ENCODE measurements at places on chromosomes 16 and 17. TPM values are rescaled to one million over a fixed set of nuclear protein-coding genes. Genes with fewer than 3 reads are reported as not detected.

- H3K36me3 ChIP-seq = no peaks in the 10 kb centered on the region
- H3K27ac ChIP-seq = no peak overlapping the region
- peaks cover 2% of the 10 kb centered on the region for H3K27me3 ChIP-seq
- no peak overlapping the region for H3K4me3 ChIP-seq
- DNase-seq = no peak
These were observed 11.1 kb downstream of the TNS4 start for GRCh38 chr17:40490289-40490853.

- no peaks in the 10 kb centered on the region for H3K36me3 ChIP-seq
- H3K27ac ChIP-seq = no peak overlapping the region
- H3K27me3 ChIP-seq = peaks cover 2% of the 10 kb centered on the region
- DNase-seq = no peak
- no peaks in the 10 kb centered on the region for H3K4me1 ChIP-seq
These were observed 14.0 kb downstream of the CARD14 start for GRCh38 chr17:80183581-80184422.

DNA sequence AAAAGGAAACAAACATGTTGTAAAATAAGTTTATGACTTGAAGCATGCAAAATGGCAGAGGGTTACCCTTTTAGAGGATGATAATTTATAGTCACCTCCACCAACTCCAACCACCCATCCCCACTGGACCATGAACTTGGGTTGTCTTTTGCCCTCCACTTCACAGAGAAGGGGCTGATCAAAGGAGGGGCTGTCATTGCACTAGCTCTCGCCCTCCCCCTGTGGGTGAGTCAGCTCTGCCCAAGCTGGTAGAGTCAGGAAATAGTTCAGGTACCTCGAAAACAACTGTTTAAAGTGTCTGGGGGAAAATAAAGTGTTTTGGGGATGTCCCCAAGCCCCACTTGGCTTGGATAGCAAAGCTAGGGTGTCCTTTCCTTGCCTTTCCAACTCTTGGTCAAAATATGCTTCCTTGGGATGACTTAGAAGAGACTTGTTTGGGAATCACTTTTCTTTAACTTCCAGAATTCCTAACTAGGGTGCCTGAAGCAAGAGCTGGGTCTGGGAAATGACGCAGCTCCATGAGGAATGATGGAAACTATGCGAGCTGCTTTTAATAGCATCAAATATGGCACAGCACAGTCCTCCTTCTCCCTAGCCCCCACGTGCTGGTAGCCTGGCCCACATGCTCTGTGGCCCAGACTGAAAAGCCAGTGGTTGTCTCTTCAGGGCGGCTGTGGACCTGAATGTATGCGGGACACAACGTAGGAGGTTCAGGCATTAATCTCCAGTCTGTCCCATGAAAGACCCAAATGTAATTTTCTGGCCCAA lies 40.7 kb downstream of the TBX4 start:
- no peaks in the 10 kb centered on the region for H3K4me1 ChIP-seq
- DNase-seq = no peak
- no peak overlapping the region for H3K27ac ChIP-seq
- H3K4me3 ChIP-seq = no peak overlapping the region
- H3K36me3 ChIP-seq = no peaks in the 10 kb centered on the region
- peaks cover 3% of the 10 kb centered on the region for H3K27me3 ChIP-seq

DNA sequence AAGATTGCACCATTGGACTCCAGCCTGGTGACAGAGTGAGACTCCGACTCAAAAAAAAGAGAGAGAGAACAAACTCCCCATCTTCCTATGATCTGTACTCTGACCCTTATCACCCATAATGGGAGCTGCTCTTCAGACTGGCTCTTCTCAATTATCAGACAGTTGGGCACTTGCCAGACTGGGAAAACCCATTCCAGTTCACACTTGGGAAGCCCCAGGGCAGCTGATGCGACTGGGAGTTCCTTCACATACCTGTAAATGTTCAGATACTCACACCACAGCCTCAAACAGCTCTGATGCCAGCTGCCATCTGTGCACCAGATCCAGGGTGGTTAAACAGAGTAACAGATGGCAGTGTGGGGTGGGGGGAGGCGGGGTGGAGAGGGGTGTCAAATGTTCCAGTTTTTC lies 23.8 kb upstream of the TMEM101 start:
- H3K27me3 ChIP-seq = no peaks in the 10 kb centered on the region
- no peak for DNase-seq
- no peak overlapping the region for H3K27ac ChIP-seq

GRCh38 chr16:56263711-56264608 lies 72.7 kb downstream of the GNAO1 start:
- H3K4me1 ChIP-seq = no peaks in the 10 kb centered on the region
- no peak for DNase-seq
- peaks cover 5% of the 10 kb centered on the region for H3K27me3 ChIP-seq
- H3K4me3 ChIP-seq = no peak overlapping the region
- H3K36me3 ChIP-seq = no peaks in the 10 kb centered on the region

GRCh38 chr16:52553322-52553721 lies 6.4 kb upstream of the TOX3 start:
- no peaks in the 10 kb centered on the region for H3K4me1 ChIP-seq
- H3K36me3 ChIP-seq = no peaks in the 10 kb centered on the region
- H3K4me3 ChIP-seq = no peak overlapping the region
- no peaks in the 10 kb centered on the region for H3K27me3 ChIP-seq

DNA sequence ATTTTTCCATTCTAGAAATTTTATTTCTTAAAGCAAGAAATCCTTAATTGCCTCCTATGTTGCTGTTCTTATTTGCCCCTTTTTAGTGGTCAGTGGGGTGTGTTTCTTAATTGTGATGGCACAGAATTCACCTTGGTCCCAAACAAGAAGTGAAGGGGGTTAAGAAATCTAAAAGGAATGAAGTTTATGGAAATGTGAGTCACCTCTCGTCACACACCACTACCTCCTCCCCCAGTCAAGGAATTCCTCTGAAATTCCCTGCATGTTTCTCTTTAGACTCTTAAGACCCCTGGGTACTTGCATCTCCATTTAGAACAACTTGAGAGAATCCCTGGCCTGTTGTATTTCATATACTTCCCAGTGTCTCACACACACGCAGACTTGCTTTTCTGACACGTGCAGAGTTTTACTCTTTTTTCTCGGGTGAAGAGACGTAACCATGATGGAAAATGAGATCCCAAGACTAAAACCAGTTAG lies 247.4 kb downstream of the PRKCA start:
- H3K4me1 ChIP-seq = no peaks in the 10 kb centered on the region
- H3K36me3 ChIP-seq = no peaks in the 10 kb centered on the region
- H3K27ac ChIP-seq = no peak overlapping the region
- H3K27me3 ChIP-seq = no peaks in the 10 kb centered on the region

DNA sequence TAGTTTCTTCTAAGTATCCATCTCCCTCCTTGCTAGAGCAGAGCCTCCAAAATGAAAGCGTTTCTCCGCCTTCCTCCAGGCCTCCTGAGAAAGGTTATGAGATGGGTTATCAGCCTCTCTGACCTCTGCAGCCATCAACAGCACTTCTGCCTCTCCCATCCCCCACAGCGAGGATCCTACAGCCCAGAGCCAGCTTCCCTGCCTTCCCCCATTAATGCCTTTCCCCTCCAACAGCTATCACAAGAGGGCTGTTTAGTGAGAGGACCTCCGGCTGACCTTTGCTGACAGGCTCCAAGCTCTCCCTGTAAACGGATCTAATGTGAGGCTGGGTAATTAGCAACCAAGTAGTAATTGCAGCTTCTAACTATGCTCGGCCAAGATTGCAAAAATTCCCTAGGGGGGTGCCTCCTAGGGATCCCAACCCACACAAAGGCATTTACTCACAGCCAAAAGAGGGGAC lies 55.8 kb downstream of the ZFHX3 start:
- no peak overlapping the region for H3K27ac ChIP-seq
- H3K27me3 ChIP-seq = no peaks in the 10 kb centered on the region
- DNase-seq = no peak
- H3K4me3 ChIP-seq = no peak overlapping the region

DNA sequence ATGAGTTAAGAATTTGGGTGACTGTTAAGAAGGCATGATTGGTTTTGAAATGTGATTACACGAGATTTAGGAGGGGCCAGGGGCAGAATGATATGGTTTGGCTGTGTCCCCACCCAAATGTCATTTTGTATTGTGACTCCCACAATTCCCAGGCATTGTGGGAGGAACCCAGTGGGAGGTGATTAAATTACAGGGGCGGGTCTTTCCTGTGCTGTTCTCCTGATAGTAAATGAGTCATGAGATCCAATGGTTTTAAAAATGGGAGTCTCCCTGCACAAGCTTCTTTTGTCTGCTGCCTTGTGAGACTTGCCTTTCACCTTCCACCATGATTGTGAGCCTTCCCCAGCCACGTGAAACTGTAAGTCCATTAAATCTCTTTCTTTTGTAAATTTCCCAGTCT lies 34.6 kb downstream of the TMEM100 start:
- no peak for DNase-seq
- no peak overlapping the region for H3K27ac ChIP-seq
- H3K4me3 ChIP-seq = no peak overlapping the region
- no peaks in the 10 kb centered on the region for H3K27me3 ChIP-seq

DNA sequence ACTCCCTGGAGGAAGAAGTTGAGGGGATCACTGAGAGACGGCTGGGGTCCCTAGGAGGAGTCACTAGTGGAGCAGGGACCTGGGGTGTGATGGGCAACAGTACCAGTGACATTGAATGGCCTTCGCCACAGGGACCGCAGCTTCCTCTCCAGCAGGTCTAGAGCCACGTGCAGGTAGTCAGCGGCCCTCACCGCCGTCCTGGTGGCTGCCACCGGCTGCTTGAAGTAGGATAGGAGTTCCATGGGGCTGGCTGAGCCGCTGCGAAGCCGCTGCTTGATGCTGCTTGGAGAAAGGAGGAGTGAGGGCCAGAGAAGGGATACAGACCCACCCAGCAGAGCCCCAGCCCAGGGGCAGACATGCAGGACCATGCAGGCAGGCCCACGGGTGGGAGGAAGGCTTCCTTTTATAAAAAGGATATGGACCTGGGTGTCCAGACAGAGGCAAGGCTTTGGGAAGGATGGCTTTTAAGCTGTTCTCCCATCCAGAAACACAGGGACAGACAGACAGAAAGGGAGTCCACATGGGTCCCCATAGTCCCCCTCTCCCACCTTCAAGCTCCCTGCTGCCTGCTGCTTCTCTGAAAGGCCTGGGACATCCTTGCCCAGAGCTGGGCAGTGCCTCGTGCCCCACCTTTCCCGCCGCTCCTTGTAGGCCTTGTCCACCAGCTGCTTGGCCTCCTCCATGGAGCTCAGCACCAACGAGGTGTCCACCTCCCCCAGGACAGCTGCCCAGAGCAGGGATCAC lies 827 bp downstream of the MPO start:
- no peaks in the 10 kb centered on the region for H3K27me3 ChIP-seq
- H3K27ac ChIP-seq = no peak overlapping the region
- no peaks in the 10 kb centered on the region for H3K4me1 ChIP-seq

GRCh38 chr17:27323538-27324215 lies 29.8 kb downstream of the WSB1 start:
- no peaks in the 10 kb centered on the region for H3K4me1 ChIP-seq
- H3K27me3 ChIP-seq = no peaks in the 10 kb centered on the region
- no peak overlapping the region for H3K4me3 ChIP-seq
- H3K36me3 ChIP-seq = 0 out of 2 replicates have a peak, but pooled peaks cover 3% of the 10 kb centered on the region
- DNase-seq = no peak

DNA sequence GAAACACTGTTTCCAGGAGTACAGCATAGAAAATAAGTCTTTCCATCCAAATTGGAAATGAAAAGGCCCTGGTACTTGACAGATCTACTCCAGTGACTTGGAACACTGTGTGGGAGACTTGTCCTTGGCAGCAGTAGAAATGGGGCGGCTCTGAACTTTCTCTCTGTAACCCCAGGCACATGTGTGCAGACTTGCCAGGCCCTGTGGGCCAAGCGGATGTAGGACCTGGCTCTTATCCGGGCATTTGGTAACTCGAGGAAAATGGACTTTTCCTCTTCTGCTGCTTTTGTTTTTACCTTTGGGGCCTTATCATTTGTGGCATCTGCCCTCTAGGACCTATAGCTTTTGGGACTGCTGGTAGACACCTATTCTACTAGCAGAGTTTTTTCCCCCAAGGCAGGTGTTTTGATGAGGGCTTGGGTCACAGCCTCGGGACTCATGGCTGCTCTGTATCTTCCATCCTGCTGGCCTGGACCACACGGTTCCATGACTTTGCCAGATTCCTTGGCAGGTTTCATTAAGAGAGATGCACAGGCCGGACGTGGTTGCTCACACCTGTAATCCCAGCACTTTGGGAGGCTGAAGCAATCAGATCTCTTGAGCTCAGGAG lies 43.5 kb downstream of the SMPD3 start:
- no peaks in the 10 kb centered on the region for H3K4me1 ChIP-seq
- DNase-seq = no peak
- no peaks in the 10 kb centered on the region for H3K36me3 ChIP-seq

GRCh38 chr16:79607587-79607986 lies 7.0 kb upstream of the MAF start:
- H3K27me3 ChIP-seq = peaks cover 9% of the 10 kb centered on the region
- 0 out of 2 replicates have a peak, but pooled peaks cover 4% of the 10 kb centered on the region for H3K4me1 ChIP-seq
- no peak overlapping the region for H3K27ac ChIP-seq
- no peak overlapping the region for H3K4me3 ChIP-seq

GRCh38 chr17:56658648-56659047 lies 65.1 kb downstream of the NOG start:
- DNase-seq = no peak
- no peaks in the 10 kb centered on the region for H3K36me3 ChIP-seq
- H3K27ac ChIP-seq = no peak overlapping the region
- H3K4me1 ChIP-seq = no peaks in the 10 kb centered on the region
- H3K27me3 ChIP-seq = no peaks in the 10 kb centered on the region

GRCh38 chr17:562174-562573 lies 152.5 kb downstream of the VPS53 start:
- H3K27ac ChIP-seq = no peak overlapping the region
- peaks cover 10% of the 10 kb centered on the region for H3K36me3 ChIP-seq
- no peak for DNase-seq
- no peaks in the 10 kb centered on the region for H3K4me1 ChIP-seq

The SLC43A2 gene
- 6.7 TPM for polyA plus RNA-seq

The KRTAP16-1 gene
- not detected for polyA plus RNA-seq

The LPO gene
- polyA plus RNA-seq = 0.11 TPM

The BEAN1 gene
- polyA plus RNA-seq = not detected

The ITGAX gene
- polyA plus RNA-seq = 2.7 TPM

The GRAP gene
- 34.7 TPM for polyA plus RNA-seq

The C1QTNF8 gene
- not detected for polyA plus RNA-seq

The FOXL1 gene
- polyA plus RNA-seq = not detected

The LRRC59 gene
- 81.2 TPM for polyA plus RNA-seq

The CCDC154 gene
- not detected for polyA plus RNA-seq

All from GM12878 (cell line).